NCI-H226 (cell line): ENCODE measurements at places on chromosomes 12 and 14.
A peak's percentile ranks its signal among the peaks of the same experiment; 100 is the strongest.

DNA sequence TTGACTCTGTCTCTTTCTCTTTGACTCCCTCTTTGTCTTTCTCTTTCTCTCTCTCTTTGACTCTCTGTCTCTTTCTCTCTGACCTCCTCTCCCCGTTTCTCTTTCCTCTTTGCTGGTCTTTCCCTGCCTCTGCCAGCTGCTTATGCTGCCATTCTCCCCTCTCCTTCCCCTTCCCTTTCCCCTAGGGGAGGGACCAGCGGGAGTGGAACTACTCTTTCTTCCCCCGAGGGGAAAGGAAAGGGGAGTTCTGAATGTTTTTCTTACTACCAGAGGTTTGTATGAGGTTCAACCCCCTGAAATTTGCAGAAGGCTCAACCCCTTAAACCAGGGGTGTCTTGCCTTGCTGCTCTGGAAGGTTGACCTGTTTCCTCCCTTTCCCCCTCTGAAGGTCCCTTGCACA lies 24.7 kb upstream of the RNASE1 start:
- DNase-seq, result no peak

- no peak for DNase-seq
Observed at GRCh38 chr14:20302042-20302755, 3.6 kb downstream of the TTC5 start.

- DNase-seq, result peak; percentile 7
Observed at GRCh38 chr12:95836185-95836609, 22.6 kb upstream of the SNRPF start.

DNA sequence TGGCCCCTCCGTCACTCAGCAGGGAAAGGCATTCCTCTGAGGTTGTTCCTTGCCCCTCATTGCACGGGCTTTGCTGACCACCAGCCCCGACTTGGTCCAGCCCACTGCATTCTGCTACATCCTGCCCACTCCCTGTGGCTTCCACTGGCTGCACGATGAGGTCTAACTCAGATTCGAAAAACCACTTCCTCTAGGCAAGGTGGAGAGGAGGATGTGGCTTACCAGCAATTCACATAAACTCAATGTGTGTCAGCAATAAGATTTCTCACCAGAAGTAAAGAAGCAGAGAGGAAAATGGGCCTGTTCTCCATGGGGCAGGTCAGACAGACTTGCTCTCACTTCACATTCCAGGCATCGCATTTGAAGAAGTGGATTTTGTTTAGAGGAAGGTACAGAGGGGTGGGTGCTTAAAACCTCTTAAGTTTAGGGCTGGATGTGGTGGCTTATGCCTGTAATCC lies 14.7 kb downstream of the GPR68 start:
- peak; percentile 66 for DNase-seq

- DNase-seq, result no peak
Observed at GRCh38 chr14:50022661-50023060, 93.7 kb downstream of the VCPKMT start.

- no peak for DNase-seq
Observed at GRCh38 chr12:112349431-112349830, 32.8 kb downstream of the HECTD4 start.

DNA sequence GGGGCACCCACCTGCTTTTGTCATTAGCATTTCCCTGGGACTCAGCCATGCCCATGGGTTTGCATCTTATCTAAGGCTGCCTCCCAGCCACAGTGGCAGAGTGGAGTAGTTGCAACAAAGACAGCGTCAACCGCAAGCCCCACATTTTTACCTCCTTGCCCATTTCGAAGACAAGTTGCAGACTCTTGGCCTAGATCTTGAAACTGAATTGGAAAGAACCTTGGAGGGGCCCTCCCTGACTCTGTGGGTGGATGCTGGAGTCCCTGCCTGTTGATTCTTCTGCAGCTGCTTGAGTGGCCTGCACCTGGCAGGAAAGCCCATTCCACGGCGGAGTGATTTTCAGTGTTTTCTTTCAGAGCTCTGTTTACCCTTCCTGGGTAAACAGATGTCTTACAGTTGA lies 309.0 kb downstream of the VRK1 start:
- no peak for DNase-seq

- DNase-seq, result no peak
Observed at GRCh38 chr14:26596543-26597061, 1.2 kb downstream of the NOVA1 start.

DNA sequence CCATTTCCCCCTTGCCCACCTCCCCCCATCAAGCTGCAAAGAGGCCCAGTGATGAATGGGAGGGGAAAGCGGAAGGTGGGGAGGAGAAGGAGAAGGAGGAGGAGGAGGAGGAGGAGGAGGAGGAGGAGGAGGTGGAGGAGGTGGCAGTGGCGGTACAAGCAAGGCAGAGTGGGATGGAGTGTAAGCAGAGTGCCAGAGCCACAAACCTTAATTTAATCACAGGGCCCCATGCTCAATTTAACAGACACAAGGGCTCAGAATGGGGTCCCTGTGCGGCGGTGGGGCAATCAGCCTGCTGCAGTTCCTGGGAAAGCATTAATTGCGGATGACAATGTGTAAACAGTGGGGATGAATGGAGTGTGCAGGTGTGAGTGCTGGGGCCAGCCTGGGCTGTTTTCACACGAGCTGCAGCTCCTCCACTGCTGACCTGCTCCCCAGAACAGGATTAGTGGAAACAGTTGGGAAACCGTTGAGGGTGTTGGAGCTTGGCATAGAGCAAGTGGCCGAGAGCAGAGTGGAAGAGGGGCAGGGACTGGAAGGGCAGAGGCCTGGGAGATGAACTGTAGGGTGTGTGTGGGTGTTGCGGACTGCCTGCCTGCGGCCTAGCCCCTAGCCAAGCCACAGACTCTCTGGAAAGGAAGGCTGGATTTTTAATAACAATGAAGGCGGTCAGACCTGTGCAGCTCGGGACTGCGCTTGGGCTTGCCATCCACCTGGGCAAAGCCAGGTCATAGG lies 36.4 kb upstream of the SMOC1 start:
- no peak for DNase-seq

- no peak for DNase-seq
Observed at GRCh38 chr12:96687719-96688118, 198.3 kb downstream of the CFAP54 start.

- no peak for DNase-seq
Observed at GRCh38 chr14:38941488-38941887, 161.5 kb downstream of the SEC23A start.

- DNase-seq, result no peak
Observed at GRCh38 chr12:112130441-112130998, 5.2 kb downstream of the TRAFD1 start.

DNA sequence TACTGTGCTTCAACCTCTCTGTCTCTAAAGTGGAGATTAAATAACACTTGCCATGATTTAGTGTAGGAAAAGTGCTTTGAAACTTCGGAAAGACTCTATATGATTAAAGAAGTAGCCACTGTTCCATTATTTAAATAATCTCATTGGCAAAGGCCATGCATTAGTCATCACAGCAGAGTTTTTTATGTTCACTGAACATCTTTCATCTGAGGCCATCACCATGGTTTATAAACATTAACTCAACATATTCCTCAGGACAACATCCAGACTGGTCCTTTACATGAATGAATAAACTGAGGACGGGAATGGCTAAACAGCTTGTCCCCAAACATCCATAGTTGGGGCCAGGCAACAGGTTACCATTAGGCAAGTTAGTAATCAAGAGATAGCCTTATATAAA lies 124.6 kb upstream of the FRMD6 start:
- peak; percentile 15 for DNase-seq

DNA sequence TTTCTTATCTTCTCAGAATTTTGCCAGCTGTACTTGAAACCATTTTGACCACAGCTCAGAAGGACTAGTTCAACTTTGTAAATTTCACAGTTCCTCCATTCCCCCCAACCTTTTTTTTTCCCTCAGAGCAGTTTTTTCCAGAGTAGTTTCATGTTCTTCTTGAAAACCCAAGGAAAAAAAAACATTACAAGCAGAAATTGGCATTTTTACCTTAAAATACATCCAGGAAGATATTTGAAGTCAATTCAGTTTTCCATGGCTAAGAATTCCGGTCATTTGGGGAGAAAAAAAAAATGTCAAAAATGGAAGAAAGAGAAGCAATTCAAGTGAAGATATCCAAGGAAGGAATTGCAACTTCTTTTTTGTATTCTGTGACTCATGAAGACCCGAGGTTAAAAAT lies 39.5 kb downstream of the SYNE2 start:
- no peak for DNase-seq

- DNase-seq, result peak; percentile 47
Observed at GRCh38 chr12:64457032-64457431, 5.1 kb downstream of the TBK1 start.

- DNase-seq, result no peak
Observed at GRCh38 chr12:64713376-64713775, 45.8 kb downstream of the GNS start.

GRCh38 chr12:59664495-59664894 lies 68.7 kb downstream of the SLC16A7 start:
- no peak for DNase-seq
